Activated naive CD4-positive, alpha-beta T cell treated with anti-CD3 and anti-CD28 coated beads, Interleukin-2, amount 10 ng/mL, durations not matched to agents 7 days and 5 days (primary cell): ENCODE measurements at places on chromosomes 1 and 21.

DNA sequence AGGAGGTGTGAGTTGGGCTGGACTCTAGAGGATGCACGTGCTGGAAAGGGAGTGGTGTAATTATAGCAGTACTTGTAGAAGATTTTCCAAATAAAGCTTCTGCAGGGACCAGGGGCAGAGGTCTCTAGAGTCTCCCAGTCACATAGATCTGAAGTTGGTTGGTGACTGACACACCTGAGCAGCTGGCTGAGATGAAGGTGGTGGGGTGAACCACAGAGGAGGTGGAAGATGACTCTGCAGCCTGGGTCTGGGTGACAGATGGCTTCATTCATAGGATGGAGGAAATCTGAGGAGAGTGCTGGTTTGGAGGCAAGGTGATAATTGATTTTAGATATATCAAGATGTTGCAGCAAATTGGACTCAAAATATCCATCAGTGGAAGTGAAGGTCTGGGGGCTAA, 178.9 kb upstream of the IVNS1ABP start:
- DNase-seq: no peak

DNA sequence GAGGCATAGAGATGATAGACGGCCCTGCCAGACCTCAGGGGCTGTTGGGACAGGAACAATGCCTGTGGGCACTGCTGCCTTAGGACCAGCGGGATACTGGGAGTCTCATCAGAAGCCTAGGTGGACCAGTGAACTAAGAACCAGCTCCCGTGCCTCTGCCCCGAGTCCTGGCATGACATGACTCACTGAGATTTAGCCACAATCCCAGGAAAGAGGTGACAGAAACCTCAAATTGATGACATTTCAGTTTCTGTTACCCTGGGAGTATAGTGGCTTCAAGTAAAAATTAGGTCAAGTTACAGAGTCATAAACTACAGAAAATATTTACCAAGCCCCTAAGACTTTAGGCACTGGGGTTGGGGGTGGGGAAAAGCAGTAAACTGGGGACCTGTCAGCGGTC, 74.6 kb upstream of the GADD45A start:
- no peak for DNase-seq

DNA sequence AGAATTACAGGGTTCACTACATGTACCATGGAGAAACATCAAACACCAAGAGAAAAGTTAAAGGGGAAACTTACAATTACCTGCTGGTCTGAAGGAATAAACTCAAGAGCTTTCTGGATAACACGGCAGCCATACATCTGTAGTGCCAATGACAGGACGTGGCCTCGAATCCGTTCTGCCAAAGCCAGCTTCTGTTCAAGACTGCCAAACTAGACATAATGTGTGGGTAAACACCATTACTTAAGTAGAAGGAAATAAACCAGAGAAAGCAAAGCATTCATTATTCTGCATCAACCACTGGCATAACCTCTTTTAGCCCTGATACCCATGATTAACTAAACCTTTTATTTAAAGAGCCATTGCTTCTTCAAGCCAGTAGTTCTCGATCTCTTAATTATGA, 41.5 kb upstream of the SDC3 start:
- no peak for DNase-seq

GRCh38 chr1:226722240-226722900, 16.7 kb downstream of the ITPKB start:
- DNase-seq: no peak

DNA sequence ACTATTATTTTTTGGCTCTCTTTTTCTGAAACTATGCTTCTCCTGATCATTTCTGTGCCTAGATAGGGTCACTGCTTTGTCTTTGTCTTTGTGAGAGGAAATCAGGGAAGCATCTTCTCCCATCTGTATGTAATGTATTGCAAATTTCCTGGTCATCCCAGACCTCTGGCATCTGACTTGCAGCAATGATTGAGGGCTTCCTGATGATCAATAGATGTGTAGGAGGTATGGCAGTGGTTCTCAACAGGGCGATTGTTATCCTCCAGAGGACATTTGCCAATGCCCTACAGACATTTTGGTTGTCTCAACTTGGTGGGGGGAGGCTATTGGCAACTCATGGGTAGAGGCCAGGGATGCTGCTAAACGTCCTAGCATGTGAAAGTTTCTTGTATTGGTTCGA, 64.7 kb downstream of the RGL1 start:
- no peak for DNase-seq

DNA sequence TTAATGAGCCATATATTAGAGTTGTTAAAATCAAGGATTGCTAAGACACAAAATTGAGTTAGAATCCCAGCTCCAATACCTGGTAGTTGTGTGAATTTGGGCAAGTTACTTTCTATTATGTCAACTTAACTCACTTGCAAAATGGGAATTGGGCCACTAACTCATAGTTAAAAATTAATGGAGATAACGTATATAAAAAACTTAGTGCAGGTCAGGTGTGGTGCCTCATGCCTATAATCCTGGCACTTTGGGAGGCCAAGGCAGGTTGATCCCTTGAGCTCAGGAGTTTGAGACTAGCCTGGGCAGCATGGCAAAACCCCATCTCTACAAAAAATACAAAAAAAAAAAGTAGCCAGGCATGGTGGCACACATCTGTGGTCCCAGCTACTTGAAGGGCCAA, 57.5 kb downstream of the SRSF11 start:
- DNase-seq: no peak

GRCh38 chr1:41620365-41621169, 136.1 kb upstream of the EDN2 start:
- no peak for DNase-seq

DNA sequence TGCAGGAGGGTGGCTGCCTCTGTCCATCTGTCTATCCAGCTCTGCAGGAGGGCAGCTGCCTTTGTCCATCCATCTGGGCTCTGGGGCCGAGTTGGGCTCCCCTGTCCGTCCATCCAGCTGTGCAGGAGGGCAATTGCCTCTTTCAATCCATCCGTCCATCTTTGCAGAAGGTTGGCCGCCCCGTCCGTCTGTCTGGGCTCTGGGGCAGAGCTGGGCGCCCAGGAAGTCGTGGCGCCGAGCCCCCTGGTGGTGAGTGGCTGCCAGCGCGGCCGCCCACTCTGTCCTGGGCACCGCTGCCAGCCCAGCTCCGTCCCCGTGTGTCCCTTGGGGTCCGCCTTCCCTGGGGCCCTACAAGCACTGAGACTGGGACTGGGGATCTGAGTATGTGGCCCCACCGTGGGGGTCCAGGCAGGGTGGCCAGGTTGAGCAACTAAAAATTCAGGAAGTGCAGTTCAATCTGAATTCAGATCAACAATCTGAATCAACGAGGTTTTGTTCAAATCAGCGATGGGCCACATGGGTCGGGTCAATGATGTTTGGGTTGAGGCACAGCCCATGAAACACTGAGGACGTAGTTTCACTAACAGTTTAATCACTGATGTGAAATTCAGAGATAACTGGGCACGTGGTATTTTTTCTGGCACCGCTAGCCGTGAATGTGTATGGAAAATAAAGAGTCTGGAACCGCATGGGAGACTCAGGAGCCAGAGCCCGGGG, 99.1 kb upstream of the ACTRT2 start:
- DNase-seq: peak; percentile 48

DNA sequence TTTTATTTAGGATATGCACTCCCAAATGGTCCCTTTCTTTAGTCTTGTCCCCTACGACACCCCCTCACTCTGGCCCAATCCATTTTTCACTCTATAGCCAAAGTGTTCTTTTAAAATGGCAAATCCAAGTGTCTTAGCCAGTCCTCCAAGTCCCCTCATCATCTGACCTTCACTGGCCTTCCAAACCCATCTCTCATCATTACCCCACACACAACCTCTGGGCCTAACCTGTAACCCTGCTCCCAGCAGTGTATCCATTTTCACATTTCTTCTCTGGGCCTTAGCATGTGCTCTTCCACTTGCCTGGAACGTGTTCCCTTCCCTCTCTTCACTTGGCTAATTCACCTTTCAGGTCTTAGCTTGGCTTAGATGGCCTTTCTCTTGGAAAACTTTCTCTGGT, 6.5 kb upstream of the ARL8A start:
- DNase-seq: no peak

DNA sequence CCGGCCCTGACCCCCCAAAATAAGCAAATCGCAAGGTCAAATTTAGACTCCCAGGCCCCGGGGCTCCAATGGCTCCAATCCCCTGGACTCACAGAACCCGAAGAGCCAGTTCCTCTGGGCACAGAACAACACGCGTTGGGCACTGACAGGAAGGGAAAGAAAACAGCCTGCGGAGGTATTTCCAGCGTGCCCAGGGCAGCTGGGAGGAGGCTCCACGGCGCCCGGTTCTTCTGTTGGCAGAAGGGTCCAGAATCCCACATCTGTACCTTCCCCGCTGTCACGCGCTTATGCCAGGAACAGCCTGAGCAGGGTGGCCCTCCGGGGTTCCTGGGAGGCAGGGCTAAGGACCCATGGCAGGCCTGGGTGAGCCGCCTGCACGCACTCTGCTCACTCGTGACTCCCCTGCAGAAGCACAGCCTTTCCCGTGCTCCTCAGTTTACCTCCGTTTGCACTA, 85.5 kb downstream of the RIPK4 start:
- no peak for DNase-seq

DNA sequence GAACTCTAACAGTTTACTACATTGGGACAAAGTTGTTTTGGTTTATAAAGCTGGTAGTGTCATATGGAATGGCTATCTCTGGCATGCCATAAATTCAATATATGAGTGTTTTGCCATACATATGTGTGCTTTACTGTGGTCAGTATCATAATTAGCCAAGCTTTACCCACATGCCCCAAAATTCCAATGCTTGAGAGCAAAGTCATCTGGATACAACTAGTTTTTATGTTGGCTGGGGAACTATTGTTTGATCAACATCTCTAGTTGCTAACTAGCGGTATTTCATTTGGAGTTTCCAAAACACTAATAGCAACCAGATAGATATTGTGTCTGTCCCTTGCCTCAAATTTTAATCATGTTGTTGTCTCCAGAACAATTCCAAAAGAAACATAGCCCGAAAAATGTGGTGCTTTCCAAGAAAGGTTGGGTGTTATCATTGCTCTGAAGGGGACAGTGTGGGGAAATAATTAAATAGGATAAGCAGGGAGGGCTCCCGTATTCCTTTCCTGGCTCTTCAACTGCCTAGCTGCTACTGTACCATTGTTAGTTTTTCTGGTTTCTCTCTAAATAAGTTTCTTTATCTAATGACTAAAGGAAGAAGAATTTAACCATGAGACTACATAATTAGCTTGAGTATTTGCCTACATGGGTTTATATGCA, 136.1 kb downstream of the TGFB2 start:
- DNase-seq: no peak

GRCh38 chr1:211843507-211844298, 13.1 kb upstream of the LPGAT1 start:
- no peak for DNase-seq

GRCh38 chr1:199020904-199021303, 382.1 kb downstream of the PTPRC start:
- DNase-seq: no peak

DNA sequence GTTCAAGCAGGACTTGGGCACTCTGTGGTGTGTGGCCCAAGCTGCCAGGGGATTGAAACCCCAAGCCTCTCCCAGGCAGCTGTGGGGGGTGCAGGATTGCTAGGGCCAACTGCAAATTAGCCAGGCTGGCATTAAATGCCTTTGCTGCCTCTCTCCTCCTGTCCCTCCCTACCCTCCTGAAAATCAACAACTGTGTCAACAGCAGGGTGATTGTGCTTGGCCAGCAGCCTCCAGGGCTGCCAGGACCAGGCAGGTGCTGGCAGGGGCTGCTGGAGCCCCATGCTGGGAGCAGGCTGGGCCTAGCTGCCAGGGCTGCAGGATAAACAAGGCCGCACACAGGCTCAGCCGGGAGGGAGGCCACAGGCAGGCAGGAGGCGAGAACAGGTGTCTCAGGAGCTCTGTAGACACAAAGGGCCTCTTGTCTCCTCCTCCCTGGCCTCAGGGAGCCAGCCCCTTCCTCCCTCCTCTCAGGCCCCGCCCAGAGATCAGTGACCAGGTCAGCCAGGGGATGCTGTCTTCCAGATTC, 11.4 kb downstream of the SOX13 start:
- no peak for DNase-seq

DNA sequence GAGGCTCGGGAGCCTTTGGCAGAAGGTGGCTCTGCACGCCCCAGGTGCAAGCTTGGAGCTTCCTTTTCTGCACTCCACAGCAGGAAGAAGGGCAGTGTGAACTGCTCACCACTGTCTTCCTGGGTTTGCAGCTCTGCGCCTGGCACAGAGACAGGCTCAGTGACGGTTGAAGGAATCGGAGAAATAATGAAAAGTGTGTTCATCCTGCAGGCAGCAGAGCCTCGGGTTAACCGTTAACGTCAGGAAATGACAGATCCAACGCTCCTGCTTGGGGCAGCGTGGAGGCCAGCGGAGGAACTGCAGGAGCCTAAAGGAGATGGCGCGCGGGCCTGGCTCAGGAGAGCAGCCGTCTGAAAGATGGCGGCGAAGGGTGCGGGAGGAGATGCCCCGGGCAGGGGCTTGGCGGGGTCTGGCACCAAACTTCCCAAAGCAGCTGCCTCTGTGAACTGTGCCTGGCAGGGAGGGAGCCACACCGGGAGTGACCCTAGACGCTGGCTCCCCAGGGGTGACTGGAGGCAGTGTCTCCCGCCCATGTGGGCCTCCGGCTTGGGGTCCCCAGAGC, 10.9 kb upstream of the SAMD11 start:
- DNase-seq: peak; percentile 33

DNA sequence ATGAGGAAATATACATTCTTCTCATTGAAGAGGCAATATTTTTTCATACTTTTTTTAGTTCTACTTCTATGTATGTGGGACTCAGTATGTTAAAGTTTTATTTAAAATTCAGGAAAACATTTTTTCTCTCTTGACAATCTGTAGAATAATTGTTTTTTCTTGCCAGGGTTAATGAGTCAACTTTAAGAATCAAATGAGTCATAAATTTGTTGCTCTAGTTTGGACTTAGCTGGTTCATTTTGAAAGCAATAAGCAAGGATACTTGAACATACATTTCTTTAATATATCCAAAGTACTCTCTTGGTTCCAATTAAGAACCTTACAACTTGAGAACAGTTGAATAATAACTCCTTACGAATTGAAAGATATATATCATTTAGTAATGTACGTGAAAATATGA, 1145.3 kb upstream of the B3GALT2 start:
- DNase-seq: no peak

GRCh38 chr1:167496797-167497619, 21.3 kb downstream of the CD247 start:
- no peak for DNase-seq

GRCh38 chr1:226641671-226642231, 93.2 kb downstream of the STUM start:
- DNase-seq: no peak

- DNase-seq: no peak
Observed at GRCh38 chr1:61183471-61184039, 101.2 kb downstream of the NFIA start.

DNA sequence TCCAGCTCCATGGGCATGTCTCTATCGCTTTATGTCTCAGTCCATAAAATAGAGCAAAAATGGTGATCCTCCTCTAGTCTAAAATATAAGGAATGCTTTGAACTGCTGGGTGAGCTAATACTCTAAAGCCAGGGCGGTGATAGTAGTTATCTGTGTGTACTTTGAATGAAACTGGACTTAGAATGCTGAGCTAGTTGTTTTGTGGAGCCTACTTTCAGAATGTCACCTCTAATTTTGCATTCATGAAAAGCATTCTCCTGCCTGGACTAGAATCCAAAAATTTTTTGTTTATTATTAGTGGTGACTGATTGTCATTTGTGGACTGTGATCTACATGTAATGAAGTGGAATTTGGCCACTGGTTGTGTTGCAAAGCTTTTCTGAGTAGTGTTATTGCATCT, 241.6 kb upstream of the C1orf105 start:
- no peak for DNase-seq

GRCh38 chr1:172246521-172247390, 173.7 kb upstream of the C1orf105 start:
- DNase-seq: no peak

GRCh38 chr1:198778049-198778448, 139.2 kb downstream of the PTPRC start:
- no peak for DNase-seq

- DNase-seq: no peak
Observed at GRCh38 chr1:182917378-182917777, 35.6 kb downstream of the SHCBP1L start.
